RCC 7860 (cell line): ENCODE measurements at places on chromosomes 5 and 9.
A peak's percentile ranks its signal among the peaks of the same experiment; 100 is the strongest.

- DNase-seq = no peak
These were observed 59.1 kb upstream of the SH3GL2 start for GRCh38 chr9:17519761-17520160.

GRCh38 chr9:96413302-96414221 is 4.6 kb downstream of the ZNF367 start:
- DNase-seq = no peak

DNA sequence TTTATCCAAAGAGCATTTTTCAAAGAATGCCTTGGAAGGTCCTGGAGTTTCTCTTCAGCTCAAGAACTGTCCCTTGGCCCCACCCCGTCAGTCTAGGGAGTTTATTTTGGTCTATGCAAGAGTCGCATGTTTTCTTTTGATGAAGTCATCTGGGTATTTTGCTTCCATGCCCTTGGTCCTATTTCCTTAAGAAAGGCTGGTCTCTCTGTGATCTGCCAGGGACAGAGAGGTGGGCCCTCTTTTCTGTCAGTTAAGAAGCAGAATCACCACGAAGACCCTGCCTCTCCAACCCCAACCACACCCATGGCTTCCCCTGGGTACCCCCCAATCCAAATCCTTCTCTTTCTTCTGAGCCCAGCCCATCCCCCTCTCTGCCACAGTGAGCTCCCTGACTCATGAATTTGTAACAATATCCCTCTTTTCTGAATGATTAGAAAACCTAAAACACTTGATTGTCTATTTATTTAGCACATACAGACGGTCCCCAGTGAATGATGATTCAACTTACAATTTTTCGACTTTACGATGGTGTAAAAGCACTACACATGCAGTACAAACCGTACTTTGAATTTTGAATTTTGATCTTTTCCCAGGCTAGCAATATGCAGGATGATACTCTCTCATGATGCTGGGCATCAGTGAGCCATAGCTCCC is 163.5 kb upstream of the ADRA1B start:
- DNase-seq = no peak

DNA sequence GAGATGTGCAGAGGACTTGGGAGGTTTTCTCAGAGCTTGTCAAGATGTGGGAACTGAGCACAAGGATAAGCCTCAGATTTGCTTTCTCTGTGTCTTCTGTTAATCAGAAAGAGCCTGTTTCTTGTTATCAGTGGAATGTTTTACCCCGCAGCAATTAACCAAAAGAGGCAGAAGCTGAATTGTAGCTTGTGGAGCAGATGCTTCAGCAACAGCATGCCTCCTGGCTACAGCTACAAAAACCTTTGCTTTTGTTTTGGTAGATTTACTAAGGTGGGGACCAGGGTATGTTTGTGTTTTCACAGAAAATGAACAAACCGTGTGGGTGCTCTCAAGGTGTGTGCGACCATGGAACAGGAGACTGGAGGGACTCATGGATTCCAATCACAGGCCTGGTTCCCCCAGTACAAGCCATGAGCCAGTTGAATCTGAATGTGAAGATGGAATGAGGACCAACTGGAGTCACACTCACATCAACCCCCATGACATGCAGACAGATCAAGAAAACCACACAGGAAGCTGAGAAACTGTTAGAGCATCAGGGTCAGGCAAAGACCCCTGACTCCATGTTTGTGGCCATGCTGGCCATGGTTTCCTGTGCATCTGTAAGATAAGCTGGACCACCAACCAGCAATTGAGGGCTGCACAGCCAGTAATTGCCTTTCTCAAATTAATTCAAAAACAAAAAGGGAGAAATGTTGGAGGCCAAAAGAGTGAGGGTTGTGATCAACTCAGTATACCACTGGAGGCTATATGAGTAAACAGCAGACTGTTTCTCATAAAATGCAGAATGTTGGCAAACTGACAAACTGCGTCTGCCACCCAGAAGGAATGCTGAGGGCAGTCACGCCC is 6.9 kb downstream of the UGT3A2 start:
- DNase-seq = no peak

DNA sequence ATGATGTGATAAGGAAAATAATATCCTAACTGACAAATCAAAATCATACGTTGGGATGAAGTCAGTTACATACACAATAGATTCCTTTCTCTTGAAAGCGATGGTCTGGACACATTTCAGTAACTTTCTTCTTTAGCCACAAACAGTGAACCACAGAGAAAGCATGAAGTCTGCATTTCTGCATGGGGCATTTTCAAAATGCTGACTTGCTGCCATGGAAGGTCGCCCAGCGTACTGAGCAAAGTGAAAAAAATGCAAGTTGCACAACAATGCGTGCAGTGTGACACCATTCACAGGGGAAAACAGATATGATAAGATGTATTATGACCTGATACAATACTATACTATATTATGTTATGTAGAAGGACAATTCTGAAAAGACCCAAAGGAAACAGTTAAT is 146.3 kb downstream of the SNX18 start:
- DNase-seq = peak; percentile 57

- no peak for DNase-seq
These were observed 255.8 kb downstream of the ARHGAP26 start for GRCh38 chr5:143025971-143026370.
